Mesothelial cell of epicardium (in vitro differentiated cells): ENCODE measurements at places on chromosomes 4 and X. TPM values are rescaled to one million over a fixed set of nuclear protein-coding genes. Genes with fewer than 3 reads are reported as not detected.

NR3C2 gene
- total RNA-seq, result 4.0 to 5.3 TPM (median 5.2 TPM) in 3 replicates

ADRA2C gene
- total RNA-seq, result 1.8 to 2.1 TPM (median 1.9 TPM) in 3 replicates

FABP2 gene
- not detected in 3 replicates for total RNA-seq

- no peaks in the 10 kb centered on the region for H3K36me3 ChIP-seq
- peaks cover 25% of the 10 kb centered on the region for H3K4me1 ChIP-seq
- H3K4me3 ChIP-seq, result no peak overlapping the region
- DNase-seq, result no peak
Observed at GRCh38 chr4:159767406-159767805, 664.5 kb downstream of the RAPGEF2 start.

GRCh38 chr4:165851256-165851655 is 21.8 kb upstream of the TLL1 start:
- H3K36me3 ChIP-seq, result no peaks in the 10 kb centered on the region
- no peak overlapping the region for H3K27ac ChIP-seq
- H3K27me3 ChIP-seq, result no peaks in the 10 kb centered on the region
- no peak for DNase-seq

- no peaks in the 10 kb centered on the region for H3K36me3 ChIP-seq
- peak overlapping the region; percentile 70 for H3K27ac ChIP-seq
- no peak for DNase-seq
- H3K4me1 ChIP-seq, result peaks cover 51% of the 10 kb centered on the region
Observed at GRCh38 chrX:110430293-110431076, 71.8 kb downstream of the RTL9 start.

GRCh38 chr4:159010563-159011260 is 92.2 kb upstream of the RAPGEF2 start:
- no peak overlapping the region for H3K4me3 ChIP-seq
- no peaks in the 10 kb centered on the region for H3K36me3 ChIP-seq

GRCh38 chr4:38894322-38894982 is 26.8 kb downstream of the FAM114A1 start:
- no peak overlapping the region for H3K27ac ChIP-seq
- DNase-seq, result no peak
- no peak overlapping the region for H3K4me3 ChIP-seq
- peaks cover 8% of the 10 kb centered on the region for H3K27me3 ChIP-seq
- H3K4me1 ChIP-seq, result peaks cover 9% of the 10 kb centered on the region
- peaks cover 61% of the 10 kb centered on the region for H3K36me3 ChIP-seq

GRCh38 chr4:122178961-122179360 is 26.8 kb downstream of the BLTP1 start:
- no peaks in the 10 kb centered on the region for H3K27me3 ChIP-seq
- peaks cover 23% of the 10 kb centered on the region for H3K36me3 ChIP-seq
- no peak overlapping the region for H3K4me3 ChIP-seq
- no peak for DNase-seq
- no peak overlapping the region for H3K27ac ChIP-seq
- no peaks in the 10 kb centered on the region for H3K4me1 ChIP-seq

DNA sequence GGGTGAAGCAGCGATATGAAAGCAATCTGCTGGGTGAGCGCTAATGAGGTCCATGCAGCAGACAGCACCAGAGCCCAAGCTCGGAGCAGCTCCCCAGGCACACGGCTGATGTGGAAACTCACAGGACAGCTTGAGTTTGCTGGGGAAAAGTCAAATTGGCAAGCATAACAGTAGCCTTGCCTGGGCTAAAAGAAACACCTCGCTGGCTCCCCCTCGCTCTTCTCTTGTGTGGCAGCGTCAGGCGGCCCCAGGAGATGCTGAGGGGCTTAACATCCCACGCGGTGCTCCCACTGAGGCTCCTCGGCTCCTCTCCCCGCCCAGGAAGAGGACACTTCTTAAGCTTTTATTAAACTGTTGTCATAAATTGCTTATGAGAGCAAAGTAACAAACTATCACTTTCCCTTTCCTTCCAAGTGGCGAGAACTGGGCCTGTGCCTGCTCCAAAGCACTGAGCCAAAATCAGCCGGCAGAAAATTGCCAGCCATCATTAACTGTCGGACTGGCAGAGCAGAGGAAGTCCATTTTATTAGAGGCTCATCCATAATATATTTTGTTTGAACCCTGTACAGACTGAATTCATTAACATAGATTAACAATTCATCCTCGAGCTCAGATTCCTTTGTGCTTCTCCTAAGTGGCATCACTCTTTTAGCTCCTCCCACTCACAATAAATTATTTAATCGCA is 111.4 kb downstream of the TSPAN5 start:
- H3K27me3 ChIP-seq, result no peaks in the 10 kb centered on the region
- H3K36me3 ChIP-seq, result no peaks in the 10 kb centered on the region
- H3K4me1 ChIP-seq, result no peaks in the 10 kb centered on the region
- no peak for DNase-seq
- no peak overlapping the region for H3K4me3 ChIP-seq

GRCh38 chrX:39944416-39944815 is 153.3 kb downstream of the BCOR start:
- H3K4me3 ChIP-seq, result no peak overlapping the region
- DNase-seq, result no peak
- H3K4me1 ChIP-seq, result peaks cover 10% of the 10 kb centered on the region
- H3K27ac ChIP-seq, result no peak overlapping the region

DNA sequence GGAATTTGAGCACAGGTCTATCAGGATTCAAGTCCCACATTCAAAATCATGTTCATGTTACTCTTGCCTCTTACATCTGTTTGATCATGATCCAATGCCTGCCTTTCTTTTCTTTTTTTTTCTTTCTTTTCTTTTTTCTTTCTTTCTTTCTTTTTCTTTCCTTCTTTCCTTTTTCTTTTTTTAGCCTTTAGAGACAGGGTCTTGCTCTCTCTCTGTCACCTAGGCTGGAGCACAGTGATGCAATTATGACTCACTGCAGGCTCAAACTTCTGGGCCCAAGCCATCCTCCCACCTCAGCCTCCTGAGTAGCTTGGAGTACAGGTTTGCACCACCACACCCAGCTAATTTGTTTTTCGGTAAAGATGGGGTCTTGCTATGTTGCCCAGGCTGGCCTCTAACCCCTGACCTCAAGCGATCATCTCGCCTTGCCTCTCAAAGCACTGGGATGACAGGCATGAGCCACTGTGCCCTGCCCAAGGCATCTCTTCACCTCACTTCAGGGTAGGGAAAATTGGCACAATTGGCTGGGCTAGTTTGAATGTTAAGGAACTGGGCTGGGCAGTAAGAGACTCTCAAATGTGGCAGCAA is 359.2 kb downstream of the FBXW7 start:
- H3K4me3 ChIP-seq, result no peak overlapping the region
- H3K27ac ChIP-seq, result no peak overlapping the region
- no peaks in the 10 kb centered on the region for H3K27me3 ChIP-seq
- H3K36me3 ChIP-seq, result no peaks in the 10 kb centered on the region
